NCI-H1436 (cell line): ENCODE measurements at places on chromosomes 6 and 20.

GRCh38 chr20:35529552-35529951 lies at the start of gene C20orf173:
Gene C20orf173, minus strand, starts transcription at chr20:35529652. Its CDS starts 279 bp downstream, at chr20:35529373.
- no peak for DNase-seq

GRCh38 chr6:95091823-95092436 lies 485.4 kb upstream of the MANEA start:
- peak; percentile 74 for DNase-seq

DNA sequence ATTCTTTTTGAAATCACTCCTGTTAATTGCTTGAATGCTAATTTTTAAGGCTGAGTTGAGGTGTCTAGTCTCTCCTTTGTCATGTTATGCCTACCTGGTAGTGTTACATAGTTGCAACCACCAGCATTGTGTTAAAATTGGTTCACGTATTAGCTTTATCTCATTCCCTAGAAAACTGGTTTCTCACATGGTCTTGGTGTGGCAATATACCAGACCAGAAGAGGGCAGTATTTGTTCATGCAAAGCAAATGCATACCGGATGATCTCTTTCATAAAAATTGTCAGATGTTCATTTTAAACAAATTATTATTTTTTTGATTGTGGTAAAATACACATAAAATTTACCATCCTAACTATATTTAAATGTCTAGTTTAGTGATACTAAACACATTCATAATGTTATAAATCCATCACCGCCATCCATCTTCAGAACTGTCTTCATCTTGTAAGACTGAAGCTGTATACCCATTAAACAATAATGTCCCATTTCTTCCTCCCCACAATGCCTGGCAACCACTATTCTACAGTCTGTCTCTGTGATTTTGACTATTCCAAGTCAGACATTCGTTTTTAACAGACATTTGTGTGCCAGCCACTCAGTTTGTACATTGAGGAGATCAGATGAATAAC lies 92.8 kb downstream of the ATRN start:
- peak; percentile 25 for DNase-seq

DNA sequence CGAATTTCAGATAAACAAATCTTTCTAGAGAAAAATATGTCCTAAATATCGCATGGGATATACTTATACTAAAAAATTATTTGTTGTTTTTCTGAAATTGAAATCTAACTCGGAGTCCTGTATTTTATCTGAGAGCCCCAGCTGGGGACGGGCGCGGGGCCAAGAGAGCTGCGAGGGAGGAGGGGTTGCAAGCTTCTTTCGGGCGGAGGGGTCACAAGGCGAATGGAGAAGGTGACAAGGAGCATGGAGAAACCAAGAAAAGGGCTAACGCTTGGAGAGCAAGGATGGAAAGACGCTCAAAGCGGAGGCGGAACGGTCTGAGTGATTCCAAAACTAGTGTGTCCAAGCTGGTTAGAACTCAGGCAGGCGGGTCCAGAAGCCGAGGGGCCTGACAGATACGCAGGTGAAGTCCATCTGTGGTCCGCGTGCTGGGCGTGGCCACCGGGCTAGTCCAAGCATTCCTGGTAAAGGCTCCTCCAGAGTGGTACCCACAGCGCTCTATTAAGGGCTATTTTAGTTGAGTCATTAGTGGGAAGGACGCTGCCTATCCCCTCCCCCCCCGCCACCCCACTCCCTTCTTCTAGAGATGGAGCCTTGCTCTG lies 41.5 kb upstream of the ZNFX1 start:
- no peak for DNase-seq

DNA sequence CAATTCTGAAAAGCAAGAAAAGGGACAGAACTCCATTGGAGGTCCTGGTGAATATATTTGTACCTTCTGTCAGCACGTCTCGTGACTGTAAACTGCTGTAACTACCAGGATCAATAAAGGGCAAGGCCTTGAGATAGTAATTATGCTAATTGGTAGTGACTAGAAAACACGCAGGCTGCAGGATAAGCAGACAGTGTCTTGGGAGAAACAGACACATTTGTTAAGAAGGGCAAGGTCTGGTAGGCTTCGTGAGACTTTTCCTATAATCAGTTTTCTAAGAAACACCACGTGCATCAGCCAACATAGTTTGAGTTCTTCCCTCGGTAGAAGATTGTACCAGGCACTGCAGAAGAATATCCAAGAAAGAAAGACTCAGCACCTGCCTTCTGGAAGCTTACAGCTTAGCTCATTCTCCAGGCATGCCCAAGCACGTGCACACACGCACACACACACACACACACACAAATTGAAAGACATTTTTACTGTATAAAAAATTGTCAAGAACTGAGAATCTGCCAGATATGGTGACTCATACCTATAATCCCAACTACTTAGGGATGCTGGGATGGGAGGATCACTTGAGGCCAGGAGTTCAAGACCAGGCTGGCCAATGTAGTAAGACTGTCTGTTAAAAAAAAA lies 167.0 kb upstream of the SASH1 start:
- no peak for DNase-seq

- no peak for DNase-seq
Observed at GRCh38 chr6:27279513-27280063, 32.1 kb downstream of the PRSS16 start.
